Renal pelvis (tissue), 12 donors: ENCODE measurements at places on chromosomes 16 and 17.

- no peak for DNase-seq
Measured at GRCh38 chr17:5607946-5608345, 23.6 kb upstream of the NLRP1 start.

GRCh38 chr16:70267516-70267915 is 15.8 kb upstream of the EXOSC6 start:
- peak; percentile 31 for DNase-seq

DNA sequence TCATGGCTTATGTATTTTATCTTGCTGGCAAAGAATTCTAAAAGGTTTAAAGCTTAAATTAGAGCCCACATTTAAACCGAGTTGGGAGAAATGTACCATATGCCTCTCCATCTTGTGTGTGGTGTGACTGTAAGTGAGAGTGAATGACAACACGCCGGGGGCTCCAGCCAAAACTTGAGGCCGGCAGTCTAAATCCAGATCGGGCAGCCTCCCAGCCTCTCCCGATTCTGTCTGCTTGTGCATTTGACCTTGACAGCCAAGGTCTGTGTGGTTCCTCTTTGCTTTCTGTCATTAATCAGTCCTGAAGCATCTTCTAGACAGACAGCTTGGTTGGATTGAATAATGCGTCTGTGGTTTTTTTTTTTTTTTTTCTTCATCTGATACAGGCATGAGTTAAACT is 1093.2 kb upstream of the EEF2KMT start:
- DNase-seq = no peak

DNA sequence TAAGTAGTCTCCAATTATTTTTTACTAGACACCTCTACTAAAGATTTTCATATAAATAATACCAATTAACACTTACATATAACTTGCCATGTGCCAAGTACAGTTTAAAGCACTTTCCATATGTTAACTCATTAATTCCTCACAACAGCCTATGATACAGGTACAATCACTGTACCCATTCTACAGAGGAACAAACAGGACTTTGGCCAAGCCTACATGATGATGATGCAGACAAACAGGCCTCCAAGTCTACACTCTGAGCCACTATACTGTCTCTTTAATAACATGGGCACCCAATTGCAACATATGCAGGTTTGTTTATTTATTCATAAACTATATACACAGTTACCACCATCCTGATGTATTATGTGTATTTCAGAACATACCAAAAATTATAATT is 46.0 kb downstream of the TOX3 start:
- DNase-seq = no peak

- no peak for DNase-seq
Measured at GRCh38 chr16:84650062-84650991, 2.0 kb downstream of the KLHL36 start.

GRCh38 chr17:81021531-81022343 is 13.2 kb upstream of the BAIAP2 start:
- DNase-seq = no peak

DNA sequence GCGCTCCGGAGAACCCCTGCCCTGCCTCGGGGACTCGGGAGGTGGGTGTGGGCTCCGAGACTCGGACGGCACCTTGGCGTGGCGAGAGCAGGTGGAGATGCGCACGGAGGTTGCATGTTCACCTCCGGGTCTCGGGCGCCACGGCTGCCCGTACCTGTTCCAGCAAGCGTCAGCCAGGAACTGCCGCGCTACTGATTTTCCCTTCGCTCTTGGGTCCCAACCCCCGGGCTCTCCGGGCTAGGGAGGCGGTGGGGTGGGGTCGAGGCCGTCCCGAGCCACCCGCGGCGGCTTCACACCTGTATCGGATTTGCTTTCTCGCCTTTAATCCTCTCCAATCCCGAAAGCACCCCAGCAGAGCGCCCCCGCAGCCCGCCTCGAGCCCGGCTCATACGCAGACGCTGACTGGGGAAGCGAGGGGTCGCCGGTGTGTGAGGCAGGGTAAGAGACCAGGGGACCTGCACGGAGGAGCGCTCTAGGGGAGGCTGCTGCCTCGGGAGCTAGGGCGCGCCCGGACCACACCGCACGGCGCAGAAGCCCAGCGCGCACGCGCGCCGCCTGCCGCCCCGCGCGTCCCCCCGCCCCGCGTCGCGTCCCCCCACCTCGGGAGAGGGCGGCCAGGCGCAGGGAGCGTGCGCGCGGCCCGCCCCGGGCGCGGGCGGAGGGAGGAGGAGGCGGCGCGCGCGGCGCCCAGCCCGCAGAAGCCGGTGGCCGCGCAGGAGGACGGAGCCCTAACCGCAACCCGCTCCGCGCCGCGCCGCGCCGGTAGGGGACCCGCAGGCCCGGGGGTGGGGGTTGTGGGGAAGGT is at the start of gene DUSP14:
TSS of gene DUSP14 (plus strand) at position 695 of the 805 bp plus-strand sequence. CDS start 22,382 bp downstream, outside the sequence.
- peak; percentile 87 for DNase-seq

DNA sequence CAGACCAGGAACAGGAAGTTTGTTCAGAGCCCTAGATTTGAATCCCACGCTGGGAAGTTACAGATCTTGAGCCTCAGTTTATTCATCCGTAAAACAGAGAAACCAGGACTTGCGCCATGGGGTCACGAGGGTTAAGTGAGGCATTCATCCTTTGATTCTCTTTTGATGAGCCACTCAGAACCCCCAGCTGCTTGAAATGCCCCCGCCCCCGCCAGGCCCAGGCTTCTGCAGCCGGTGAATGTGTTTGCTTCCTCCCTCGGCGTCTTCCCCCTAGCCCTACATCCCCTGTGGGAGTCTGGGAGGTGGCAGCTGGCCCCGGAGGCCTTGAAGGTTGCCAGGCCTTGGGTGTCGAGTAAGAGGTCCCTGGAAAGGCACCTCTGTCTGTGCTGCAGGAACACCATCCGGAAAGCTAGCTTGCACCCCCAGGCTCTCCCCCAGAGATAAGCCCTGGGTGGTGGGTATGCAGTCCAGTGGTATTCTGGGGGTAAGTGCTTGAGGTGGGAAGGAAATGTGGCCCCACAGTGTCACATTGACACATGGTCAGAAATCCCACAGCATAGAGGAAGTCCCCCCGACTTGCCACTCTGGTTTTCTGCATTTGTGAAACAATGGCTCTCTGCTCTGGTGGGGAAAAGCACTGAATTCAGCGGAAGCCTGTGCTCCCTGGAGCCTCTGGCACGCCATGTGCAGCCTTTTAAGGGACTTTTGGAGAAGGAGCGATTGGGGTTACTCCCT is 14.9 kb downstream of the IRF8 start:
- no peak for DNase-seq

DNA sequence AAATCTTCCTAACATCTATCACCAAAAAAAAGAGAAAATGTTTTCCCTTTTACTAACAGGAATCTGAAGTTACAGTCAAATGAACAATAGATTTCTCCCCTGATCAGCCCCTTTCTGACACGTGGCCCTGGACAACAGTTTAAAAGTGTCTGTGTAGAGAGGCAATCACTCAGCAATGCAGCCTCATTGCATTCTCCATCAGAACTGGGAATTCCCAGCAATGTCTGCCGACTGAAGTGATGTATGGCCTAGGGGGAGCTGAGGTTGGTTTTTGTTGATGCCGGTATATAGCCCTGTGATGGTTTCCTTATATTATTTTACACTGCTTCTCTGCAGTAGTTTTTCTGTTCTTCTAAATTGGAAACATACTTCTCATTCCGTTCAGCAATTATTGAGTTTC is 904.3 kb upstream of the CDH8 start:
- no peak for DNase-seq

DNA sequence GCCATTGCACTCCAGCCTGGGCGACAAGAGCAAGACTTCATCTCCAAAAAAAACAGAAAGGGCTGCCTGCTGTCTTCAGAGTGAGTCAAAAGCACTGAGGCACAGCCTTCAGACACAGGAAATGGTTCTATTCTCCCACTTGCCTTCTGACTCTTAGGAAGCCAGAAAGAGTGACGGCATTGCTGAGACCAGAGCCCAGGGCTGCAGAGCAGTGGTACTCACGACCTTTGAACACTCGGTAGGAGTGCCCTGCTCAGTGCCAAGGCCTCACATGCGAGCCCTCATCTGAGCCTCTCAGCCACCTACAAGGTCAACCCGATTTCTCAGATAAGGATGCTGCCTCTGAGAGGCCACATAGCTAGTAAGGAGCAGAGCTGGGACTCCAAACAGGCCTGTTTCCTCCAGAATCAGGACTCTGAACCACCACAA is 3.5 kb upstream of the ITGAE start:
- DNase-seq = no peak

DNA sequence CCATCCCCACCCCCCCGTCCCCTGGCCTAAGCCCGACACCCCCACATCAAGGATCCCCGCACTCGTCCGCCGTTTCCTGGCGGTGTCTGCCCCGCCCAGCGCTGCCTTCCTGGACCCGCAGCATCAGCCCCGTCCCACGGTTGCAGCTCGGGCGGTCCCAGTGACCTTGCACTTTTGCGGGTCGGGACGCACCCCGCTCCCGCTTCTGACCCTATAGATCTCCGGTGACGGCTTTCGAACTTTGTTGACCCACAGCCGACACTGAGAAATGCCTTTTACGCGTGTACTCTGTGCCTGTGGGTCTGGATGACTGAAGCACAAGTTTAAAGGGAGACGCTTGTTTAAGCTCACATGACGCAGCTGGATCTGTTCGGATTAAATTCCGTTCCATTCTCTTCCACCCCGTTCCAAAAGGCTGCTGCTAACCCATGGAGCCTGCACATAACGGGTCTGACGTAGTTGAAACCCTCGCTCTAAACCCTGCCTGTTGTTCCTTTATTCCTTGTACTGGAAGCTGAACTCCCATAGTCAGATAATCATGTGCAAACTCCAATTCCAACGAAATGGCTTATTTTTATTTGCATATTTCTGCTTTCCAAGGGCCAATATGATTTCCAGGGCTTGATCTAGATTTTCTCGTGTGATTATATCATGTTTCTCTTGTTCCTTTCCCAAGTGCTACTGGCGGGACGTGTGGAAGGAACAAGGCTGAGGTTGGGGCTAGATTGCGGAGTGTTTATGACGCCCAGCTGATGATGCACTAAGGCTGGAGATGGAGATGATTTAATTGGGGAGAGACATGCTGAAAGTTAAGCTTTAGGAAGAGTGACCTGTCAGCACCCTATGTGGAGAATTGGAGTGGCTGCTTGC is 834 bp downstream of the FLYWCH1 start:
- peak; percentile 62 for DNase-seq

- no peak for DNase-seq
Measured at GRCh38 chr17:66782851-66783250, 52.1 kb upstream of the CACNG5 start.

DNA sequence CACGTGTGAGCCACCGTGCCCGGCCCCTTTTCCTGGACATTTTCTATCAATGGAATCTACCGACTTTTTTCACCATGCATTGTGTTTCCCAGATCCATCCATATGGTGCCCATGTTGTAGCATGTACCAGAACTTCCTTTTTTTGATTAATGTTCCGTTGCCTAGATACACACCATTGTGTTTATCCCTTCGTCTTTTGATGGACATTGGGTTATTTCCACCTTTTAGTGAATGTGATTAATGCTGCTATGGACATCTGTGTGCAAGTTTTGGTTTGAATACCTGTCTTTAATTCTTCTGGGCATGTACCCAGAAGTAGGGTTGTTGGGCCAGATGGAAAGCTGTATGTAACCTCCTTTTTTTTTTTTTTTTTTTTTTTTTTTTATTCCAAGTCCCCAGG is 79.8 kb downstream of the NT5M start:
- DNase-seq = no peak

GRCh38 chr16:18802767-18803343 is 1.5 kb upstream of the ARL6IP1 start:
- DNase-seq = no peak

- DNase-seq = no peak
Measured at GRCh38 chr17:12362853-12363455, 302.7 kb upstream of the MYOCD start.

DNA sequence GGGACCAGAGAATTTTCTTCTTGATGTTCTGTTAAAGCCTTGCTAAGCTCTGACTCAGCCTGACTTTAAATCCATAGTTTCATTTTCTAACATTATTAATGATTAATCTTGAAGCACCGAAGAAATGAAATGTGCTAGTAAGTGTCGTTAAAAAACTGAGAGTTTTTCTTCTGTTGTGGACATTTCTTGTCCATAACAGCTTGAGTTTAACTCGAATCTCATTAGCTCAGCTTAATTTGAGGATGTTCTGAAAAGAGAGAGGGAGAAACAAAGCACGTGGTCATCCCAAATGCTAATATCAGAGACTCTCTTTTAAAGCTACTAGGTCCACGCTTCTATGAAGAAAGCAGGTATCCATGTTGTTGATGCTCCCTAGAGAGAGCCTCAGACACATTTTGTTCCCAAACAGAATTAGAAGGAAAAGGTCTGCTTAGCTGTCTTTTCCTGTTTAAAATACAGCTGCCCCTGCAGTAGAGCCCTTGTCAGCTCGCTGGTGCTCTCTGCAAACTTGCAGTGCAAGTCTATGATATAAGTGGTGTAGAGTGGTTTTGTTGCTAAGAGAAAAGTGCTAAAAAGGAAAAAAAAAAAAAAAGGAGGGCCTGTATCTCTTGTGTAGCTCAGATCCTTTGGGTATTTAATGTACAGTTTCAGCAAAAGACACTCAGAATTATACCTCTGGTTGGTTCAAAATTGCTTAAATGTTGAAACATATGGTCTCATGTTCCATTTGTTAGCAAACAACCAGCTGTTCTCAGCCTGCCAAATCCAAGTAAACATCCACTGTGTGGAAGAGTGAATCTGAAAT is 191.1 kb upstream of the TBX2 start:
- no peak for DNase-seq

DNA sequence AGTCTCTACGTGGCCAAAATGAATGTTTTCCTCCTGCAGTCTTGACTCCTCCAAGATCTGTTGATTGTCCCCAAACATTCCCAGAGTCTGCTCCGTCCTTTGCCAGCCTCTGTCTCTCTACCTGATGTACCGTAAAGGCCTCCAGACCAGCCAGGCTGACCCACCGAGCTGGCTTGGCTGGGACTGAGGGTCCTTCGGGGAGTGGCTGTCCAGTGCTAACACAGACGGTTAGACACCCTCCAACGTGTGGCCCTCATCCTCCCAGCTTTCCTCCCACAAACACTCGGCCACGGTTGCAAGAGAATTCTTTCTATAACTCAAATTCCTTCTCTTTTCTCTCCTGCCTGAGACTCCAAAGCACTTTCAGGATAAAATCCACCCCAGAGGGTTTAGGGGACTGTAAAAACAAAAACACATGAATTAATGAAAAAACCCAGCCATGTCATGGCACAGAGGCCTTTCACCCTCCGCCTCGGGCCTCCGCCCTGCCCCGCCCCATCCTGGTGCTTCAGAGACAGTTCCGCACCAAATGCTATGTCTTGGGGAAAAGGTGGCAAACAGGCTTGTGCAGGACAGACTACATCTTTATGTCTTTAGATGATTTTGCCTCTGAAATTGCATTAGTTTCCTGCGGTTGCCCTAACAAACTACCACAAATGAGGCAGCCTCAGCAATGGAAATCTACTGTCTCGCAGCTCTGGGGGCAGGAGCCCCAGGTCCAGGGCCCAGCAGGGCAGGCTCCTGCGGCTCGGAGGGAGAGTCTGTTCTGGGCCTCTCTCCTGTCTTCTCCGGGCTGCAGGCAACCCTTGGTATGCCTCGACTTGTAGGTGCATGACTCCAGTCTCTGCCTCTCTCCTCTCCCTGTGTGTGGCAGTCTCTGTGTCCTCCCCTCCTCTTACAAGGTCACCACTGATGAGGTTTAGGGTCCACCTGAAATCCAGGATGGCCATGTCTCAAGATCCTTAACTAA is 72.5 kb upstream of the CBX4 start:
- DNase-seq = no peak
